ENCODE measurements at places on chromosomes 3 and 15. TPM values are rescaled to one million over a fixed set of nuclear protein-coding genes. Genes with fewer than 3 reads are reported as not detected.

GRCh38 chr3:195095035-195095703, 175.8 kb downstream of the XXYLT1 start:
- DNase-seq: no peak

DNA sequence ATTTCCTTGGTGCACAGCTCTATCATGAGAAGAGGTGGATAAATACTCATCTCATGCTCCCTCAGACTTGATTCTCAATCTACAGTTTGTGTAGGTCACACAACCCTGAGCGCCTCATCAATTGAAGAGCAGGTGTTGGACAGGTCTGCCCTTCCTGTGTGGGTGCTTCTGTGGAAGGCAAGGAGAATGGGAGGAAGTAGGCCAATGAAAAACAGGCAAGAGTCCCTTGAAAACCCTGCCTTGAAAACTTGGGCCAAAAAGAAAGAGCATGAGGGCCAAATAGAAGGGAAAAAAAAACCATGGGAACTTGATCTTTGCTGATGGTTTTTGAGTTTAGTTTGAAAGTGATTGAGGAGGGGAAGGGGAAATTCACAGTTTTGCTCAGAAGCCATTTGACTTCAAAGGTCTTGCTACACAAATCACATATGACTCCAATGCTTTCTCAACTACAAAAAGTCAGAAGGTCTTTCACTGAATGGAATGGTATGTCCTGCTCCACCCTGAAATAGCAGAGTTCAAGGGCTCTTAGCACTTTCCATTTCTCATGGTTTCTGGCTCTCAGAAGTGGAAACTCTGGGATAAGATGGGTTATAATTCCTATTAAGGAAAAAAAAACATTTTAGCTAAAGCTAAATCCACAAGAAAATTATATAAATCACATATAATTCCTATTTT, 37.2 kb upstream of the TM4SF1 start:
- DNase-seq: no peak

GRCh38 chr3:14392231-14392630, 10.2 kb upstream of the SLC6A6 start:
- DNase-seq: no peak

- no peak for DNase-seq
Measured at GRCh38 chr15:77664428-77664827, 31.7 kb upstream of the LINGO1 start.

- no peak for DNase-seq
Measured at GRCh38 chr15:45650889-45651525, 16.2 kb downstream of the SQOR start.

DNA sequence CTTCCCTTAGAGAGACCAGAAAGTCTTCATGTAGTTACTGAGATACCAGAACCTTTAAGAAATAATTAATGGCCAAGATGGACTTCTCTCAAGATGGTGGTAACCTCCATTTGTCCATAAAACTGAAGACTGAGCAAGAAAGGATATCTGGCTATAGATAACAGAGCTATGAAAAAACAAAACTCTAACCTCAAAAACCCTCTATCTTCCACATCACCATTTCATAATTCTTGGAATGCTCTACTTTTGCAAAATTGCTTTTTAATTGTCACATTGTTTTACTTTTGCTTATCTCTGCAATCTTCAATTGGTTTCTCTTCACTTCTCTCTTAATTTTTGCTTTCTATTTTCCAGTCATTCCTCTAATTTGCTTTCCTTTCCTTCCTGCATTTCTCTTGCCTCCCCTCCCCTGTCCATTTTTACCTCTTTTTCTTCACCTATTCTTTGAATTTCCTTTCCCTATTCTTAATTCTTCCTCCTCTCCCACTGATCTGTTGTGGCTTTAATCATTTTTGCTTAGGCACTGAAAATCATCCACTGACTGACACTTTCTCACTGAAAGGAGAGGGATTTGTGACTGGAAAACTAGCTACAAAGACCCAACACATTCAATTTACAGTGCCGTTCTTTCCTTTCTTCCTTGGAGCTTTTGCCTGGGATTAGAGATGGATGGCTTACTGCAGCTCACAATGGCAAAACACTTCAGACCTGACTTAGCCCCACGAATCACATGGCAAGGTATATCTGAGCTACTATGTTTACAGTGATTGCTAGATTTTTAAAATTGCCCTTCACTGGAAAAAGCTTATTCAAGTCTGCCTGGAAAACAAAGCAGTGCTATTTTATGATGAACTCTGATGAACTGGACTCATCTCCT, 242.8 kb downstream of the CHST2 start:
- no peak for DNase-seq

DNA sequence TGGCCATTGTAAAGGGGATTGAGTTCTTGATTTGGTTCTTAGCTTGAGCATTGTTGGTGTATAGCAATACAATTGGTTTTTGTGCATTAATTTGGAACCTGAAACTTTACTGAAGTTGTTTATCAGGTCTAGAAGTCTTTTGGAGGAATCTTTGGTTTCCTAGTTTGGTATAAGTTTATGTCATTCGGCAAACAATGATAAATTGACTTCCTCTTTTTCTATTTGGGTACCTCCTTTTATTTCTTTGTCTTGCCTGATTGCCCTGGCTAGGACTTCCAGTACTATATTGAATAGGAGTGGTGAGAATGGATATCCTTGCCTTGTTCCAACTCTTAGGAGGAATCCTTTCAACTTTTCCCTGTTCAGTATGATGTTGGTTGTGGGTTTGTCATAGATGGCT, 32.1 kb downstream of the SPESP1 start:
- no peak for DNase-seq

- DNase-seq: no peak
Measured at GRCh38 chr3:186540835-186541226, 3.3 kb downstream of the CRYGS start.

DNA sequence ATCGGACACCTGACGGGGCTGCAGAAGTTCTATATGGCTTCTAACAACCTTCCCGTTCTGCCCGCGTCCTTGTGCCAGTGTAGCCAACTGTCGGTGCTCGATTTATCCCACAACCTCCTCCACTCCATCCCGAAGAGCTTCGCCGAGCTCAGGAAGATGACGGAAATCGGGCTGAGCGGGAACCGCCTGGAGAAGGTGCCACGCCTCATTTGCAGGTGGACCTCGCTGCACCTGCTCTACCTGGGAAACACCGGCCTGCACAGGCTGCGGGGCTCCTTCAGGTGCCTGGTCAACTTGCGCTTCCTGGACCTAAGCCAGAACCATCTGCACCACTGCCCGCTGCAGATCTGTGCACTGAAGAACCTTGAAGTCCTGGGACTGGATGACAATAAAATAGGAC, 9.8 kb upstream of the LRRC34 start:
- DNase-seq: no peak

DNA sequence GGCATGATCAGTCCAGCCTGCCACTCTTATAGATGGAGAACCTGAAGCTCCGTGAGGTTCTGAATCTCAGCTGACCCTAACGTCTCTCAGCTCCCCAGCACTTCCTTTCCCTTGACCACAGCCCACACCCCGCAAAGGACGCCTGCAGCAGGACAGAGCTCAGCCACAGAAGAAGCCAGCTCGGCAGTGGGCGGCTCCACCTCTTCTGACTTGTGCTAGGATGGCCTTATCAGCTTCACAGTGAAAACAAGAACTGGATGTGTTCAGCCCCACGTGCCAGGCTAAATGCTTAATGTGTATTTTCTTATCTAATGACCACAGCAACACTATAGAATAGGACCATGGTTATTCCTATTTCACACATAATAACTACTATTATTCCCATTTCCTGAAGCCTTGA, 127.6 kb downstream of the ARNT2 start:
- no peak for DNase-seq

DNA sequence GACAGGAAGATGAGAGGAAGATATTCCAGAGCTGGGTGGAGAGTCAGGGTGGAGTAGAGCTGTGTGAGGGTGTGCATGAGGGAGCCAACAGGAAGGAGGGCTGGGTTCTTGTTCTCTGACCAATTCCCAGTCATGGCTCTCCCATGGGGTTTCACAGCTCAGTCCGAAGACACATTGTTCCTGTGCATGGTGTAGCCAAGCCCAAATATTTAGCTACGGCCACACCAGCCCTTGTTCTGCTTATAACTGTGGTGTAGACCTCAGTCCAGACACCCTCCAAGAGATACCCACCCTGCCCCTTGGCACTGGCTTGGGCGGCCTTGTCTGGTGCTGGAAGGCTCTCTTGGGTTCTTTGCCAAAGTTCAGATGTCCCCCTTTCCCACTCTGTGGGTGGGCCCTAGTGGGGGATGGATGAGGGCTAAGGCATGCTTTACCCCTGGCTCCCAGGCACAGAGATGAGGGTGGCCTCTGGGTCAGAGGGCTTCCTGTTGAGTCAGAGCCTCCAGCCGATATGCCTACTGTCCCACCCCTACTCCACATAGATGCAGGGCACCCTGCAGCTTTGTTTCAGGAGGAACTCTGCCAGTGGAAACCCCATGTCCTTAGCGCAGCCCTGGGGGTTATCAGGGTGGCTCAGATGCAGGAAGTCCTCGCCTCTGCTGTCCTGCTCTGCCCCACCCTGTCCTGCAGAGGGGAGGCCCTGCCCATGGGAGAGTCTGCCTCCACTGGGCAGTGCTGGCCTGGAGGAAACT, 271.2 kb upstream of the CTDSPL start:
- peak; percentile 58 for DNase-seq

Gene SPATA12
- total RNA-seq: not detected

Gene ISG20
- 19.0 TPM for total RNA-seq

Gene ACAN
- total RNA-seq: 2.5 TPM

Gene GOLGA6A
- 0.20 TPM for total RNA-seq

Gene ZNF385D
- 2.9 TPM for total RNA-seq
